Activated T-cell treated with anti-CD3 and anti-CD28 coated beads for 1 hour (primary cell): ENCODE measurements at places on chromosomes 5 and 9.

DNA sequence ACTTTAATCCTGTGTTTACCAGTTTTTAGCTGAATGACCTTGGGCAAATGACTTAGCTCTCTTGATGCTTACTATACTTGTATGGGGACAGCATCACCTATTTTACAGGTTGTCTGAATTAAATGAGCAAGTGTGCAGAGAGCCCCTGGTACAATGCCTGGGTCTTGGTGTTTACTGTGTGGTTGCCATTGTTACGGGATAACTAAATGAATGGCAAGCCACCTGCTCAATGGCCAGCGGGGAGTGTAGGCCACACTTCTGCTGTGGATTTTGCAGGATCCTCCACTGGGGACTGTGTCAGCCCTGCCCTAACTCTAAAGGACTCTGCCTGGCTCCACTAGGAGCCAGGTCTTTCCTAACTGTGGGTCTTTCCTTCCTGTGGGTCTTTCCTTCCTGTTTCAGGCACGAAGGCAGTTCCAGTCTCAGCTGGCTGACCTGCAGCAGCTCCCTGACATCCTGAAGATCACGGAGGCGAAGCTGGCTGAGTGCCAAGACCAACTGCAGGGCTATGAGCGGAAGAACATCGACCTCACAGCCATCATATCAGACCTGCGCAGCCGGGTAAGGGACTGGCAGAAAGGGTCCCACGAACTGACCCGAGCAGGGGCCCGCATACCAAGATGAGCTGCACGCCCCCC lies 10.3 kb upstream of the GLE1 start:
- no peak for DNase-seq

- no peak for DNase-seq
Measured at GRCh38 chr5:77231471-77232138, 21.1 kb downstream of the PDE8B start.

- no peak for DNase-seq
Measured at GRCh38 chr9:135516132-135516860, 4.9 kb upstream of the LCN1 start.

- DNase-seq: no peak
Measured at GRCh38 chr5:87499478-87500410, 87.0 kb upstream of the CCNH start.

GRCh38 chr5:159773062-159773924 lies 143.0 kb upstream of the ADRA1B start:
- DNase-seq: peak; percentile 39

- DNase-seq: no peak
Measured at GRCh38 chr5:159902444-159903121, 13.7 kb upstream of the ADRA1B start.

GRCh38 chr5:15887093-15887492 lies 292.5 kb downstream of the MARCHF11 start:
- DNase-seq: no peak

DNA sequence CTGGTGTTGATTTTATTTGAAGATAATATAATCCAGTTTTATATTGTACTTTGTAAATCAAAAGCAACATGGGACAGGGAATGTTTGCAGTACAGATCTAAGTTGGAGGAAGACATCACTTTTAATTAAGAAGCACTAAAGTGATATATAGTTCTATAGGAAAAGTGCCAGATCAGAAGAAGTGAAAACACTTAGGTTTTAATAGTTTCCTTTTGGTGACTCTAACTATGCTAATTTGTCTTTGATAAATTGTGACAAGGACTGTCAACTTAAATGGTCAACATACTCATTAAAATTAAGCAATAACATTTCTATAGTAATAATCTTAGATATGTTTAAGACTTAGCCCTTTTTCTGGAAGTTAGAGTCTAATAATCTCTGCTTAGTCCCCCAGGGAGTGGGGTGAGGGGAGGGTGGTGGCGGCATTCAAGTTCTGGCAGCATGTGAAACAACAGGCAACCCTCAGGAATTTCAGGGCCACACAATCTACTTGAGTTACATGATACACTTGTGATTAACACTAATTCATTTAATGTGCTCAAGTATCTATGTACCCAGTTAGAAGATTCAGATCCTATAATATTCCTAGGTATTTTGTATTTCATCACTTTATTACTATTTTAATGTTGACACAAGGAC lies 1026.5 kb downstream of the NR2F1-AS1 start:
- DNase-seq: no peak

DNA sequence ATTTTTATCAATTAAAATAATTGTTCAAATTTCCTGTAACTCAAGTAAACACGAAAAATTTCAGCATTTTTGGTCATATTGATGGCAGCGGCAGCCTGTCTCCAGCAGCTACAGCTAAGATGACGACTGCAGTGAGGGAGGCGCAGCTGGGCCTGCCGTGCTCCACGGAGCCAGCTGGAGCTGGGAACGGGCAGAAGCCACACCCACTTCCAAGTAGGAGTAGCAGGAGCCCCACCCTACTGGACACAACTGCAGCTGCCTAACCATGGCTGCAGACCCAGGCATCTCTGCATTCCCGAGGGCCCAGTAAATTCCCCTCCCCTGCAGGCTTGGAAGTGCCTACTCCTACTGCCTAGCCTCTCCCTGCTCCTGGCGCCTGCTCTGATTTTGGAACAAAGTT lies 2031.7 kb downstream of the EFNA5 start:
- DNase-seq: no peak

DNA sequence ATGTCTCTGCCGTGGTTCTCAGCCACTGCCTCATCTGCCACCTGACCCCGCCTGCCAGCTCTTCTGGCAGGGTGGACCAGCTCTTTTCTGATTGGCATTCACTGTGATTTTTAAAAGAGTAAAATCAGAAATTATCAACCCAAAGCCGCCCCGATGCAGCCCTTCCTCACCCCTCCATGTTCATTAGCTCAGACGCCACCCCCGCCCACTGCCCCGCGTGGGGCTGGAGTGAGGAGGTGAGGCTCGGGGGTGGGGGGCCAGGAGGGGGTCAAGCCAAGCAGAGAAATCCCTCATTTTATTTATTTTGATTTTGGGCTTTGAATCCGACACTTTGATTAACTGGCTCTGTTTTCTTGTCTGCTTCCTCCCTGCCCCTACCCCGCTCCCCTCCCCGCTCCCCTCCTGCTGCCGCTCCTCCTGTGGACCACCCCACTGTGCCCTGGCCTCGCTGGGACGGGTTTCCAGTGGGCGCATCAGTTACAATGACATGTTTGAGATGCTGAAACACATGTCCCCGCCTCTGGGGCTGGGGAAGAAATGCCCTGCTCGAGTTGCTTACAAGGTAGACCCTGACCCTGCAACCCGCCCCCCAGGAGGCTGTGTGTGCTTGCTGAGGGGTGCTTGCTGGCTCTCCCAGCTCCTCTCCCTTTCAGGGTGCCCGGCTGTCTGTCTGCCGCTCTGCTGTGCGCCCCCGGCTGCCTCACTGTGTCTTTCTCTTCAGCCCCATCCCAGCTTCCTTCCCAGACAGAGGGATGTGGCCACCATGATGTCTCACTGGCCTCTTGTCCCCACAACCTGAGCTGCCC lies 224.9 kb downstream of the CACNA1B start:
- no peak for DNase-seq

DNA sequence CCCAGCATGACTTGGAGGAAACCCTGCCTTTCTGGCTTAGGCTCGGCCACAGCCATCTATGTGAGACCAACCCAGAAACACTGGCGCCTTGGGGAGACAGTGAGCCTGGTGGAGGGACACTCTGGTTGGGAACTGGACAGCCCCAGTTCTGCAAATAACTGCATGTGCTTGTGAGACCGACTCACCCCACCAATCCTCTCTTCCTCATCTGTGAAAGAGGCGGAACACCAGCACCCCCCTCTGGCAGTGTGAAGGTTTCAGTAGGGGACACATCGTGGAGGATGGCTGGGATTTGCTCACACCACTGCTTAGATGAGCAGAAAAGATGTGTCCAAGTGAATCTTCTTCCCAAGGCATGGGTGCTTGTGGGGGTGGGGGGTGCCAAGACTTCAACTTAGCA lies 43.4 kb upstream of the N4BP3 start:
- DNase-seq: peak; percentile 10

DNA sequence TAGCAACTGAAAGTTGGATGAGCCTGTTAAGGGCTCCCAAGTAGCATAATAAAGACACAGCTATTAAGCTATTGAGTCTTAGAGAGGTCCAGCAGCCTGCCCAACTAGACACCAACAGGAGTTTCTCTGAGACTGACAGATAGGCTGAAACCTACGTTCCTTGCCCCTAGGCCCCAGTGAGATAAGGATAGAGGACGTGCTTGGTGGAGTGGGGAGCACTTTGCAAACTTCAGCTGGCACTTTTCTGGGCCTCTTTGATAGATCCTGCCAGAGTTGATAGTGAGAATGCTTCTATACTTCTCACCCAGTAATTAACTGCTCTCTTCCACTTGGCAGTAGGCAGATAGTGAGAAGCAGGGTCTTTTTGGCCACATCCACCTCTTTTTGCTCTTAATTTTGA lies 20.8 kb upstream of the CTNNA1 start:
- DNase-seq: no peak

DNA sequence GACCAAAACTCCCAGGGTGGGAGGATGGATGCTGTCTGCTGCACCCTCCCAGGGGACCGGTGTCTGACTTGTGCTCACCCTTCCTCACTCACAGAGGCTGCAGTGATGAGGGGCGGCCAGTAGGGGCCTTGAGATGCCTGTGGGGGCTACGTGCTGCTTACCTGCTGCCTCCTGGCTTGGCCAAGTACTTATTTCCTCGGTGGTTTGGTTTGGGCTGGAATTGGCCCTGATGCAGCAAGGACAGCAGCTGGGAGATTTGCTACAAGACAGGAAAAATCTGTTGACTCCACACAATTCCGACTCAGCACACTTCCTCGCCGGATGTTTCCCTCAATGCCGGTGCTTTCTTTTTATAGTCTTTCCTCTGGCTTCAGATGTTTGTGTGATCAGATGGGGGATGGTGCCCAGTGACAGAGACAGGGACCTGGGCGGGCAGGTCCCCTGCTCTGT lies 6.6 kb downstream of the PCDH12 start:
- DNase-seq: no peak

DNA sequence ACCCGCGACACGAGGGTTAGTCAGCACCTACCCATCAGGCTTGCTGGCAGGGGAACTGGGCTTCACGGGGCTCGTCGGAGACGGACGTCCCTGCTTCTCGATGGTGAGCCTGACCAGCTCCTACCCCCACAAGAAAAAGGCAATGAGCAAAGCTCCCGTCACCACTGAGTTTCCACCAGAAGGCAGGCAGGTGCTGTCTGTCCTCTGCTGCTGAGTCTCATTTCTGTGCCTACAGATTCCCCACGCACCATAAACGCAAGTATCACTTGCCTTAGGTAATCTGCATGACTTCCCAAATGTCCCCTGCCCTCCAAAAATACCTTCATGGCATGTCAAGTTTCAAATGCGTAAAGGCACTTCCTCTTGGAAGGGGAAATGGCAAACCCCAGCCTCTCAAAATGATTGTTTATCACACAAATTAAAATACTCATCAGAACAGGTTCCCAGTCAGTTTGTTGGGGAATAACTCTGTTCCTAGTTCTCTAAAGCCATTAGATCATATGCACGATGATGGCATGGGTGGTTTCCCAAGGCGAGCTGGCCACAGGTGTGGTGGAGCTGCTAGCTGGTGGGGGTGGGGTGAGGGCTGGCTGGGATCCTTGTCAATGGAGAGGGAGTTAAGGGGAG lies 85.0 kb downstream of the PRRT1B start:
- DNase-seq: no peak

GRCh38 chr9:136087741-136088480 lies 7.2 kb downstream of the NACC2 start:
- DNase-seq: no peak

DNA sequence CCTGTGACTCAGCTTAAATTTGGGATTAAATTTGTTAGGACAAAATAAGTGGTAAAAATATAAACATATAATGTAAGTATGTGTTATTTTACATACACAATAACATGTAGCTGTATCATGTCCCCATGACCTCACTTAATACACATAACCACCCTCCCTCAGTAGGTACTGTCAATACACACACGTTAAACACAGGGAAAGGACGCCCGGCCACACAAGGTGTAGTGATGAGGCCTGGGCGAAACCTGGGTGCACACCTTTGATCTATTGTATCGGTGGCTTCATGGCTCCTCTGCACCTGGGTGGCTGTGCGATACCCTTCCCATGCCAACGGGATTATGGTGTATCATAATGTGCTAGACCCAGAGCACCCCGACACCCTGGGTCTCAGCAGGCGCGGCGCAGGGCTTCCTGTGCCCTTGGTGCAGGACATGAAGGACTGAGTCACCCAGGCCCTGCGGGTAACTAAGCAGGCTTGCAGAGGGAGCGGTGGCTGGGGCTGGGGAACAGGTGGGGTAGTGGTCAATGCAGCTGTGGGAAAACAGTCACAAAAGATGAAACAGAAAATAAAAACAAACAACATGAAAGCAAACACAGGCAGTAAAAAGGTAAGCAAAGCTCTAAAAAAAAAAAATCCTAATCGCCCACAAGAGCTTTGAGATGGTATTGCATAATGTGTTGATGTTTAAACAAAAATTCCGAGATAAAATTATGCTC lies 127.5 kb upstream of the RETREG1 start:
- no peak for DNase-seq

DNA sequence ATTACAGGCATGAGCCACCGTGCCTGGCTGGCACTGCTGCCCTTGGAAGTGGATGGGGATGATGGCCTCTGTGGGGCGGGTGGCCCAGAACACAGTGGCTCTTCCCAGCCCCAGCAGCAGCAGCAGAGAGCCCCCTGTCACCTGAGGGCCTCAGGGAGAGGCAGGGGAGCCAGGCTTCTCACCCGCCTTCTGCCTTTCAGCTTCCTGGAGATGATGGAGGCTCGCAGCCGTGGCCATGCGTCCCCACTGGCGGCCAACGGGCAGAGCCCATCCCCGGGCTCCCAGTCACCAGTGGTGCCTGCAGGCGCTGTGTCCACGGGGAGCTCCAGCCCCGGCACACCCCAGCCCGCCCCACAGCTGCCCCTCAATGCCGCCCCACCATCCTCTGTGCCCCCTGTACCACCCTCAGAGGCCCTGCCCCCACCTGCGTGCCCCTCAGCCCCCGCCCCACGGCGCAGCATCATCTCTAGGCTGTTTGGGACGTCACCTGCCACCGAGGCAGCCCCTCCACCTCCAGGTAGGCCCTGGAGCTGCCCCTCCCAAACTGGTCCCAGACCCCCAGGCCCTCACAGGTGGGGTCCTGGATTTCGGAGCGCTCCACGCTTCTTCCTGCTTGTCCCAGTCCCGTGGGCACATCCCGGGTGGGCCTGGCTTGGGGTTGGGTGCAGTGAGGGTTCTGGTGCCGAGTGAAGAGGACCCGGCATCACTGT lies 5.0 kb upstream of the AJM1 start:
- no peak for DNase-seq

GRCh38 chr5:173296737-173297676 lies 31.2 kb downstream of the STC2 start:
- no peak for DNase-seq

- DNase-seq: no peak
Measured at GRCh38 chr9:14058325-14058688, 255.6 kb downstream of the NFIB start.

GRCh38 chr9:124126648-124127646 lies 115.4 kb downstream of the LHX2 start:
- peak; percentile 74 for DNase-seq

DNA sequence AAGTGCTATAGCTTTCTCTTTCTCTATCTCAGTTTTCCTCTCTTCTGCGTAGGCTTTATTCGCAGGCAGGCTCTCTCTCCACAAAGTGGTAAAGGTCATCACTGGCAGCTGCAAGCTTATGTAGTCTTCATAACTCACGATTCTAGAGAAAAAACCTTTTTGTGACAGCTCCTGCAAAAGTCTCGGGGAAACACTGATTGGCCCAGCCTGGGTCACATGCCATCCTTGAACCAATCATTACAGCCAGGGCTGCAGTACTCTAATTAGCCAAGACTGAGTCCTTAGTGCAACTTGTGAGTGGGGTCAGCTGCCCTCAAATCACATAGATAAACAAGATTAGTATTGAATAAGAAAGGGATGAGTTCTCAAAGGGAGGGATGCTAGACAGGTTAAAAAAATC lies 18.3 kb upstream of the FRMPD1 start:
- no peak for DNase-seq

GRCh38 chr5:144187699-144188294 lies 17.1 kb downstream of the KCTD16 start:
- DNase-seq: peak; percentile 67
